ENCODE measurements at places on chromosomes 12 and 14.

GRCh38 chr12:121903202-121903601 lies 14.6 kb downstream of the PSMD9 start:
- no peak for DNase-seq

DNA sequence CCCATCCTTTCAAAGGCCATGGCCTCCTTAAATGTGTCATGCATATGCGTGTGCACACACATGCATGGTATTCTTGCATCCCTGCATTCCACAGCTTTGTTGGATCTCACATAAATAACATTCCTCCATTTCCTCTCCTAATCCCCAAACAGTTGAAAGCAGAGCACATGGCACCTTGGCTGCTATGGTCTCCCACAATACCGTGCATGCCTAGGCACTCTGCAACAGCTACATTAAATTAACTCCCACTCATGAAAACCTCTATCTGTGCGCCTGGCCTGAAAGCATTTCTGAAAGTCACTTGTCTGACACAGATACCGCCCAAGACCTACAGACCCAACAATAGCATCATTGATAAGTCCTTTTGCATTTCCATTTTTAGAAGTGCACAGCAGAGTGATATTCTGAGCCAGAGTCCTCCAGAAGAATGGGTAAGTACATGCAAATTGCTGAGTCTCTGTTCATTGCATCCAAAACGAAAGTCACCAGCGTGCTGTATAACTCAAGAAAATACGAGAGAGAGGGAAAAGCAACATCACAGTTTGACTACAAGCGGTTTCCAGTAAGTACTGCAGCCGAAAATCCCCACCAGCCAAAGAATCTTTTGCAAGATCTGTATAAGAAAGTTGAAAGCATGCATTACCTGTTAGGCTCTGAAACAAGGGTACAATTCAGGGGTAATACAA lies 436 bp downstream of the ASB2 start:
- DNase-seq: no peak

- no peak for DNase-seq
Measured at GRCh38 chr14:76484355-76484754, 108.4 kb downstream of the ESRRB start.

DNA sequence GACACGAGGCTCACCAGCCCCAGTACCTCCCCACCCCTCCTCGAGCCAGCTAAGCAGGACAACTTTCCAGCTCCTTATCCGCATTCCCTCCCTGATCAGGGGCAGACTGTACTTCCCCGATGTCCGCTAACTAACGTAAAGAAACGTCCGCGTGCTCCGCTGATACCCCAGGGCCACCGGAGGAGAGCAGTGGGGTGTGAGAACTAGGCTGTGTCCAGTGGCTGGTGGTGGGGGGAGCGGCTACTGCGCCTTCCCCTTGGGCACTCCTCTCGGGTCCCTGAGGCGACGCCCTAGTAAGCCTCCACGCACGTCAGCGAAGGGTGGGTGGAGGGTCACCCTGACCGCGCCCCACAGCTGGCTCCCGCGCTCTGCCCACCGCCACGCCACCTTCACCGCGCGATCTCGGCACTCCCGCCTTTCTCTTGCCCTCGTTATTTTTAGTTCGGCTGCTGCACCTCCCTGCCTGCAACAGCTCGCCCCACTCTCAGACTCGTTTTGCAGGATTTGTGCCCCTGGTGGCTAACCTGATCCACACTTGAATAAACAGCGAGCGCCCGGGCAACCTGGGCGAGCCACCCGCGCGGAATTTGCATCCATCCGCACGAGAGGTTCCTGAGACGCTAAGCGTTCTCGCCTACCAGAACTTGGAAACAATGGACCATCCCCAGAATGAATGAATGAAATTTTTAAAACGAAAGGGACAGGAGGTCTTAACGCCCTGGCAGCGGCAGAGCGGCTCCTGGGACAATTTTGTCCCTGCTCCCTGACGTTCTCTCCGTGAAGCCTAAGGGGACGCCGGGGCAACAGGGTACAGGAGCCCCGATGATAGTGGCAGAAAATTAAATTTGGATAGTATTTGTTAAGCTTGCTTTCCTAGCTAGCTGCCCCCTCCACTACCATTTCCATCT lies 6.9 kb upstream of the BMP4 start:
- no peak for DNase-seq

GRCh38 chr14:23523229-23524016 lies 28.1 kb downstream of the ZFHX2 start:
- no peak for DNase-seq

- no peak for DNase-seq
Measured at GRCh38 chr12:66441905-66442559, 139.7 kb downstream of the HELB start.

DNA sequence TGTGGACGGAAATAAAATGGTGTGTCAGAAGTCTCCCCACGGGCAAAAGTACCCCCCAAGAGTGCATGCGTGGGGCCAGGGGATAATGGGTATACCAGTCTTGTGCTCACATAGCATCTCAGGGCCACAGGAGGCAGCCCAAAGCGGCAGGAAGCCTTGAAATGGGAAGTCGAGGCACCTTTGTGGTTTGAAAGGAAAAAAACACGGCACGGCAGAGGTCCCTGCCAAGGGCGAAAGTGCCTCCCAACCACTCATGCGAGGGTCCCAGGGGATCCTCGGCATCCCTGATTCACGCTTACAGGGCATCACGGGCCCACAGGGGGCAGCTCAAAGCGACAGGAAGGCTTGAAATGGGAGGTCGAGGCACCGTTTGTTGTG lies 583.2 kb downstream of the ALG10 start:
- DNase-seq: no peak

DNA sequence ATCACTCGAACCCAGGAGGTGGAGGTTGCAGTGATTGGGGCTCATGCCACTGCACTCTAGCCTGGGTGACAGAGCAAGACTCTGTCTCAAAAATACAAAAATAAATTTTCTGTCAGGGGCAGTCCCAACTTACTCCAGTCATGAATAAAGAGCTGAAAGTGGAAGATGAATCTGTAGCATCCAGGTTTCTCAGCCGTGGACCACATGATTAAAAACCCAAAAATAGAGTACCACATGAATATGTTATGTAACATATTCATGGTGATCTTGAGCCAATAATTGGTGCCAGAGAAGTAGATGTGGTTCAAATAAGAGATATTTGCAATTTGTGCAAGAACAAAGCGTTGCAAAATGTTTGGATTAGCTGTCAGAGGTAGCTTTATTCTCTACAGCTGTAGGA lies 23.1 kb downstream of the SPIC start:
- DNase-seq: no peak

DNA sequence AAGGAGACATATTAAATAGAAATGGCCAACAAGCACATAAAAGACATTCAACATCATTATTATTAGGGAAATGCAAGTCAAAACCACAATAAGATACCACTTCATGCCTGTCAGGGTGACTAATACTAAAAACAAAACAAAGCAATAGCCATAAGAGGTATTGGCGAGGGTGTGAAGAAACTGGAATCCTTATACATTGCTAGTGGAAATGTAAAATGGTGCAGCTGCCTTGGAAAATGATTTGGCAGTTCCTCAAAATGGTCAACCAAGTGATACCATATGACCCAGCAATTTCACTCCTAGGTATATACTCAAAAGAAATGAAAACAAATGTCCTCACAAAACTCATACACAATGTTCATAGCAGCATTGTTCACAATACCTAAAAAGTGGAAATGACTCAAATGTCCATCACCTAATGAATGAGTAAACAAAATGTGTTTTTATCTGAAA lies 27.0 kb downstream of the GPR135 start:
- DNase-seq: no peak

GRCh38 chr12:99370421-99371138 lies 277.0 kb upstream of the GARIN6 start:
- no peak for DNase-seq

GRCh38 chr12:17661250-17661649 lies 428.7 kb downstream of the RERGL start:
- DNase-seq: no peak

GRCh38 chr14:51188566-51189185 lies 51.4 kb upstream of the TMX1 start:
- DNase-seq: no peak

DNA sequence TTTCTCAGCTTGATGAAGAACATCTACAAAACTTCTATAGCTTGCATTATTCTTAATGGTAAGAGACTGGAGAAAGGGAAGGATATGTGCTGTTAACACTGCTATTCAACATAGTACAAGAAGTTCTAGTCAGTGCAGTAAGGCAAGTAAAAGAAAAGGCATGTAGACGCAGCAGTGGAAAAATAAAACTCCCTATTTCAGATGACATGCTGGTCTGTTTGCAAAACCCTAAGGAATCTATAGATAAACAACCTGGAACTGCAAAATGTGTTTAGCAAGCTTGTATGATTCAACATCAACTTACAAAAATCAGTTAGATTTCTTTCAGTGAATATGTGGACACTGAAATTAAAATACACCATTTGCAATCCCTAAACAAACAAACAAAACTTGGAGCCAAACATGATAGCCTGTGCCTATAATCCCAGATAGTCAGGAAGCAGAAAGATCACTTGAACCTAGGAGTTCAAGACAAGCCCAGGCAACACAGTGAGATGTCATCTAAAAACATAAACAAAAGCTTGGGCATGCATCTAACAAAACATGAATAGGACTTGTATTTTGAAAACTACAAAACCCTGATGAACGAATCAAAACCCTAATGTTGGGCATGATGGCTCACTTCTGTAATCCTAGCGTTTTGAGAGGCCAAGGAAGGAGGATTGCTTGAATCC lies 293.6 kb upstream of the RGS6 start:
- no peak for DNase-seq

DNA sequence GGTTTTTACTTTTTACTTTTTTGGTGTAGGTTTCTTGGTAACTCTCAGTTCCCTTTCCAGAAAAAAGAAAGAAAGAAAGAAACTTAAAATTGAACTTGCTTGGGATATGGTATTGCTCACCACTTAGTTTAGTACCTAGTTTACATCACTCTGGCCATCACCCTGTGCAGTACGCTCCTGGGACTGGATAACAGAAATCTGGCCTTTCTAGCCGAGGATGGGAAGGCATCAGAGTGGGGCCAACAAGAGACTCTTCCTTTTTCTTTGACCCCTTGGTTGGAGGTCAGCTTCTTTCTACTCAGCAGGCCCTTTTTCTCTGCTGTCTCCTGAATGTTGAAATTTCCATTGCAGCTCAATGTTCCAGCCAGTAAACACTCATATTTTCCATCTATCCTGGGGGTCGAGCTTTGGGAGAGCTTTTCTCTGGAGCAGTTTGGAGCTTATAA lies 156.6 kb downstream of the TGFB3 start:
- DNase-seq: no peak

- DNase-seq: peak; percentile 43
Measured at GRCh38 chr14:92456215-92457015, 57.2 kb upstream of the RIN3 start.

DNA sequence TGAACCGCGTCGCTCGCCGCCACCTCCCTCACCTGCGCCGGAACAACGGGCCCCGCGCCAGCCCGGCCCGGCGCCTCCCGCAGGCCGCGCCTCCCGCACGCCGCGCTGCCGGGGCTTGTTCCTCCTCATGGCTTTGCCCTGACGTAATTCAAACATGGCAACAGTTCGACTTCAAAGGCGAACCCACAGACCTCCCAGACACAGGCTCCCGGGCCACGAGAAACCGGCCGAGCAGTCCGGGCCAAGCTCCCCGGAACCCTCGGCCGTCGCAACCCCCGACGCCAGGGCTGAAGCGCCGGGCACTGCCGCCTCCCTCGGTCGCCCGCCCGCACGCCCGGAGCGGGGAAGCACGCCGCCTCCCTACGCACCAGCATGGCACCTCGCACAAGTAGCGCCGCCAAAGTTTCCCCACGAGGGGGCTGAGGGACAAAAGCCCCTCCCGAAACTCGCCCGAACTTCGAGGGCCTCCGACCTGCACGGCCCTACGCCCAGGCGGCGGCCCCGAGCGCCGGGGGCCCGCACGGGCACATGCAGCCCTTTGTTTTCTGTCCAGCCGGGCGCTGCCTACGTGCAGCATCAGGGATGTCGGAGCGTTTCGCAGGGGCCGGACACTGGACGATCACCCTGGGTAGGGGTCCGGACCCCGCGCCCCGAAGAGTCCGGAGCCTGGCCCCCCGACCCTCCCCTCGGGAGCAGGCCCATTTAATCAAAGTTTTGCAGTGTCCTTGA lies 1.7 kb downstream of the SINHCAF start:
- DNase-seq: no peak

- DNase-seq: no peak
Measured at GRCh38 chr14:65566820-65567522, 154.4 kb downstream of the FUT8 start.

GRCh38 chr12:61915420-61915819 lies 344.8 kb upstream of the USP15 start:
- DNase-seq: no peak

- DNase-seq: no peak
Measured at GRCh38 chr12:47054659-47055058, 24.8 kb upstream of the PCED1B start.

DNA sequence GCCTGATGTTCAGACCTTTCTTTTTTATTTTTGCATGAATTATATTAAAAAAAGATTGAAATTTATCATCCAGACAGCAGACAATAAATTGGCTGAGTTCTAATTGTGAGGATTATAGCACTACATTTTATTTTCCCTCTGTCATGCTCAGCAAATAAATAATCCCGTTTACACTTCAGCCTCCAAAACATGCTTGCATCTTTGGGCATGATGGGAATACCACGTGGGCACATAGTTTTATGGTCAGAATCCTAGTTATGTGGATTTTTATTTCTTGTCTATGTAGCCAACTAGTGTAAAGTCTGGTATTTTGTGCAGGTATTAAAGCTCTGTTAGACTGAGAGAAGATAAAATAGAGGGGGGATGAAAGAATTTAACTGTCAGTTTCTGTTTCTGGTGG lies 276.9 kb upstream of the E2F7 start:
- no peak for DNase-seq

DNA sequence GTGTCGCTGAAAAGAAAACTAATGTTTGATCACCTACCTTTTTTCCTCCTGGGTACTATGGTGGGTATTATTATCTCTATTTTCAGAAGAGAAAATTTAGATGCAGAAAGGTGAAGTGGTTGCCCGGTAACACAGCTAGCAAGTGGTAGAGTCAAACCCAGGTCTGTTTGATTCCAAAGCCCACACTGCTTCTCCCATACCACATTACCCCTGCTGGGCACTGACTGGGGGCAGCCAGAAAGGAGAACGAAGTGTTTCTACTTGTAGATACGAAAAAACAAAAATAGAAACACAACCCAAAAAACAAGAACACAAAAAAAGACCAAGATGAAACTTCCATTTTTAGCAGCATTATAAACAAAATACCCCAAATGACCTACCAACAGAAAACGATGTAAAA lies 142.2 kb downstream of the SLC41A2 start:
- DNase-seq: no peak

- peak; percentile 71 for DNase-seq
Measured at GRCh38 chr14:91980157-91980556, 32.7 kb upstream of the FBLN5 start.

- DNase-seq: no peak
Measured at GRCh38 chr12:42086031-42086430, 58.6 kb downstream of the GXYLT1 start.
